ENCODE measurements at places on chromosomes 4 and X. TPM values are rescaled to one million over a fixed set of nuclear protein-coding genes. Genes with fewer than 3 reads are reported as not detected.

The TRPC5OS gene
- not detected for total RNA-seq

The BCLAF3 gene
- 6.8 TPM for total RNA-seq

The SPANXC gene
- not detected for total RNA-seq

The MTTP gene
- under 0.01 TPM for total RNA-seq

The AREG gene
- 5.9 TPM for total RNA-seq
